ENCODE measurements at places on chromosomes 5 and 9. TPM values are rescaled to one million over a fixed set of nuclear protein-coding genes. Genes with fewer than 3 reads are reported as not detected.

Gene PCDHB6
- 1.1 TPM for total RNA-seq

Gene ZBTB6
- total RNA-seq, result 6.5 TPM

Gene CLIC3
- total RNA-seq, result 2.4 TPM

Gene FOXD4L6
- total RNA-seq, result not detected

Gene PAEP
- 0.20 TPM for total RNA-seq

Gene C9orf43
- 0.62 TPM for total RNA-seq

Gene FCN1
- total RNA-seq, result not detected

Gene MOB3B
- total RNA-seq, result 6.9 TPM

Gene SHC3
- total RNA-seq, result 0.38 TPM

Gene IL4
- total RNA-seq, result not detected

Gene PCDHAC1
- 1.4 TPM for total RNA-seq

Gene CCNI2
- 0.20 TPM for total RNA-seq

Gene CAMK2A
- total RNA-seq, result 1.4 TPM

Gene TAF1L
- total RNA-seq, result not detected

Gene SLC22A4
- total RNA-seq, result 4.1 TPM

Gene COL23A1
- total RNA-seq, result not detected

Gene POU5F2
- total RNA-seq, result not detected

Gene ANKRD31
- 0.05 TPM for total RNA-seq

Gene NRG2
- total RNA-seq, result 2.0 TPM

Gene TMEM215
- total RNA-seq, result not detected

Gene SLC25A2
- not detected for total RNA-seq

Gene ARL14EPL
- not detected for total RNA-seq

Gene GABBR2
- 0.15 TPM for total RNA-seq

Gene TEX48
- total RNA-seq, result not detected

Gene FGF18
- total RNA-seq, result 0.44 TPM

Gene TAF11L5
- total RNA-seq, result not detected

Gene AQP3
- total RNA-seq, result 16.0 TPM

Gene CDKN2B
- total RNA-seq, result not detected

Gene CERT1
- 29.7 TPM for total RNA-seq

Gene ECSCR
- total RNA-seq, result not detected

Gene FOXB2
- total RNA-seq, result not detected

Gene DNAJB5
- total RNA-seq, result 3.7 TPM

Gene ALDH7A1
- 75.3 TPM for total RNA-seq

Gene TPD52L3
- not detected for total RNA-seq

Gene PHF24
- total RNA-seq, result 0.07 TPM

Gene LCN1
- not detected for total RNA-seq

Gene CHMP5
- total RNA-seq, result 83.2 TPM

Gene IL13
- total RNA-seq, result not detected

Gene SYNPO
- 30.7 TPM for total RNA-seq

Gene KIF27
- total RNA-seq, result 1.3 TPM

Gene LRRC70
- total RNA-seq, result 0.14 TPM

Gene F2RL2
- 6.1 TPM for total RNA-seq

Gene FCN2
- not detected for total RNA-seq

Gene FRMPD1
- 0.02 TPM for total RNA-seq

Gene APC
- 11.7 TPM for total RNA-seq

Gene GZMA
- not detected for total RNA-seq

Gene CD72
- total RNA-seq, result 0.06 TPM

Gene NCS1
- total RNA-seq, result 51.4 TPM
